ENCODE measurements at places on chromosomes 2 and 18. TPM values are rescaled to one million over a fixed set of nuclear protein-coding genes. Genes with fewer than 3 reads are reported as not detected.

RBM45 gene
- 9.9 TPM for total RNA-seq

DNA sequence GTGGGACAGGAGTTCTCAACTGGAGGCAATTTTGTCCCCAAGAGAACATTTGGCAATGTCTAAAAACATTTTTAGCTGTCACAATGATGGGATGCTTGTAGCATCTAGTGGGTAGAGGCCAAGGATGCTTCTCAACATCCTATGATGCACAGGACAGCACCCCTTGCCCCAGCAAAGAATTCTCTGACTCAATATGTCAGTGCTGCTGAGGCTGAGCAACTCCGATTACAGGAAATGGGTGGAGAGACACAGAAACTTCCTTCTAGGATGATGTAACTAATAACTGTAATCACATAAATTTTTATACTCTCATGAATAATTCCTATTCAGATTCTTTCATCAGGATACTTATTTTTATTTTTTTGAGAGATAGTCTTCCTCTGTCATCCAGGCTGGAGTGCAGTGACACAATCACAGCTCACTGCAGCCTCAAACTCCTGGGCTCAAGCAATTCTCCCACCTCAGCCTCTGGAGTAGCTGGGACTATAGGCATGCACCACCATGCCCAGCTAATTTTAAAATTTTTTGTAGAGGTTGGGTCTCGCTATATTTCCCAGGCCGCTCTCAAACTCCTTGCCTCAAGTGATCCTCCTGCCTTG is 120.3 kb upstream of the ACAA2 start:
- no peak for DNase-seq

DNA sequence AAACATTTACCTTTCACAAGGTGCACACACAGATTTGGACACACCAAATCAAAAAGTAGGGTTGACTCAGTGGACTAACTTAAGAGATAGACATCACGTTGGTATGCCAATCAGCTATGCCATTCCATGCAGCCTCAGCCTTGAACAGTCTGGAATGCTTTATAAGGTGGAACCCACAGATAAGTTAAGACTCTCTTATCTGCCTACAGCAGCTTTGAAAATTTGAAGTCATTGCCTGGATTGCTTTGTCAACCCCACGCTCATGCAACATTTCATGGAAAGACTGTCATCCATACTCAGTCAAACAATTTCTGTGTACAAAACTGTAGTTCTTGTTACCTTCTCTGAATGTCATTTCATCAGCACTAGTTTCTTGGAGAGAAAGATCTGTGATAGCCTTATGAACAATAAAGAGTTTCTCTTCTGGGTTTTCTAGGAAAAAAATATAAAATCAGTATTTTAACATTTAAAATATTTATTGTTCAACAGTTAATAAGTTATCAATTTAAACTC is 1.2 kb downstream of the ERMN start:
- DNase-seq = no peak

GRCh38 chr2:62287282-62287681 is 91.4 kb downstream of the B3GNT2 start:
- DNase-seq = no peak

DNA sequence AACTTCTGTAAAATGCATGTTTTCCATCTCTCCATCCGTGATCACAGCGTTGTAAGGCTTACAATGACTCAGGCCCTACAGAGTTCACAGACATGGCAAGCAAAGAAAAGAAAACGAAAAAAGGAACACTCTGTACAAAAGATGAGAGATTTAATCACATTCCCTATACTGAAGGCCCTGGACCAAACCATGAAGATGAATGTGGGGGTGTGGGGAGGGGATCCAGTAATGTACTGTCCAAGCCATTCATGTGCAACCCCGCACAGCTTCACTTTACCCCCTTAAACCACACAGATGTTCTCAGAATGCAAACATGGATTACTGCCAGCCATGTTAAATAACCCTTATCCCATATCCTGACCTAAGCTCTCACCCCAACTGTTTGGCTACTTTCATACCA is 391.1 kb downstream of the NCKAP5 start:
- DNase-seq = no peak
